Cardiac atrium fibroblast (primary cell): ENCODE measurements at places on chromosomes 11 and 22. TPM values are rescaled to one million over a fixed set of nuclear protein-coding genes. Genes with fewer than 3 reads are reported as not detected.

Gene SRSF8
- 12.1 and 17.2 TPM in 2 replicates for total RNA-seq

Gene NFAM1
- not detected in 2 replicates for total RNA-seq

Gene FOLR1
- not detected in 2 replicates for total RNA-seq

Gene SCT
- total RNA-seq: not detected in 2 replicates

Gene KCNJ1
- not detected in 2 replicates for total RNA-seq

Gene NRIP3
- 2.6 and 9.7 TPM in 2 replicates for total RNA-seq

Gene MPZL3
- total RNA-seq: 0.49 TPM in 1 of 2 replicates, not detected in the other

Gene POU2F3
- not detected in 2 replicates for total RNA-seq

Gene TCN2
- 17.5 and 34.8 TPM in 2 replicates for total RNA-seq

Gene TRIM66
- 0.54 and 1.8 TPM in 2 replicates for total RNA-seq
